Suprapubic skin (tissue), 4 donors: ENCODE measurements at places on chromosomes 12 and 14.

- peak overlapping the region; percentile 31 for H3K27ac ChIP-seq
- H3K4me1 ChIP-seq, result peaks cover 25% of the 10 kb centered on the region
- H3K27me3 ChIP-seq, result no peaks in the 10 kb centered on the region
- H3K4me3 ChIP-seq, result no peak overlapping the region
- no peak for DNase-seq
- no peaks in the 10 kb centered on the region for H3K36me3 ChIP-seq
Observed at GRCh38 chr12:64618953-64619590, 8.8 kb downstream of the RASSF3 start.

DNA sequence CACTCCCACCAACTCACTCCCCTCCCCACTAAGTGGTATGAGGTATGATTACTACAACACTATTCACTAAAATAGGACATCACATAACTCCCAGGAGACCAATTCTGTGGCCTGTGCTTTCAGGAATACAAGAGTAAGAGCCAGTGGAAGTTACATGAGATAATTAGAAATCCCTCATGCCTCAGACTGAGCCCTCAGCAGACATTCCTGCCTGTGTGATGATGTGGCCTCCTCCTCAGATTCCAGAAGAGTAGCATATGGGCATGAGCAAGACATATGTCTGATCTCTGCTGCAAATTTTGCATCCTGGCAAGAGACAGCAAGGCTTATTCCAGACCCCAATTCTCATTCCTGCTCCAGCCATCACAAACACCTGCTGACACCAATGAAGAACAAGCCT, 46.0 kb upstream of the BMP4 start:
- no peak for DNase-seq
- no peaks in the 10 kb centered on the region for H3K36me3 ChIP-seq
- H3K4me1 ChIP-seq, result no peaks in the 10 kb centered on the region
- H3K4me3 ChIP-seq, result no peak overlapping the region
- H3K27me3 ChIP-seq, result no peaks in the 10 kb centered on the region

DNA sequence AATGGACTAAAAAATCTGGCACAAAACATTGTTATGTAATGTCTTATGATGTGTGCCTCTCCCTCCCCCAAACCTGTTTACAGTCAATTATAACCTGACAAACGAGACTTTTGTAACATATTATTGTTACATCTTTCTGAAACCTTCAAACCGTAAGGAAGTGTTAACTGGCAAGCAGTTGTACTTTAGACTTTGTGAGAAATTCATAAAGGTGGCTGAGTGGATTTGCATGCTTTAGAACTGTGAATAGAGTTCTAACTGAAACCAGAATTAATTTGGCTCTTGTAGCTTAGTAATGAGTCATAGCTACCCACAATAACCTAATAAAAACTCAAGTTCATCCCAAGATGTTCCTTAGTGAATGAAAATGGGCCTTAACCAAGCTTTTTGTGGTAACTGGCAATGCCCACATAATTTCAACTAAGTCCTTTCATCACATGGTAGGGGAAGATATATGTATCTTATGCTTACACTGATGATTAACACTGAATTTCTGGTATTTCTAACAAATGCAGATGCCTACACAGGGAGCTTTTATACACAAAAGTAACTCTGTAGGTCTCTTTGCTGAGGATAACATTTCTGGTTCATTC, 29.7 kb downstream of the RAD9B start:
- H3K27ac ChIP-seq, result peak overlapping the region; percentile 74
- no peaks in the 10 kb centered on the region for H3K27me3 ChIP-seq
- no peak for DNase-seq
- peaks cover 40% of the 10 kb centered on the region for H3K4me1 ChIP-seq
- peaks cover 25% of the 10 kb centered on the region for H3K36me3 ChIP-seq

GRCh38 chr12:80053051-80053790, 46.1 kb upstream of the OTOGL start:
- no peak overlapping the region for H3K4me3 ChIP-seq
- H3K27me3 ChIP-seq, result no peaks in the 10 kb centered on the region
- no peaks in the 10 kb centered on the region for H3K36me3 ChIP-seq
- DNase-seq, result no peak
- no peak overlapping the region for H3K27ac ChIP-seq

DNA sequence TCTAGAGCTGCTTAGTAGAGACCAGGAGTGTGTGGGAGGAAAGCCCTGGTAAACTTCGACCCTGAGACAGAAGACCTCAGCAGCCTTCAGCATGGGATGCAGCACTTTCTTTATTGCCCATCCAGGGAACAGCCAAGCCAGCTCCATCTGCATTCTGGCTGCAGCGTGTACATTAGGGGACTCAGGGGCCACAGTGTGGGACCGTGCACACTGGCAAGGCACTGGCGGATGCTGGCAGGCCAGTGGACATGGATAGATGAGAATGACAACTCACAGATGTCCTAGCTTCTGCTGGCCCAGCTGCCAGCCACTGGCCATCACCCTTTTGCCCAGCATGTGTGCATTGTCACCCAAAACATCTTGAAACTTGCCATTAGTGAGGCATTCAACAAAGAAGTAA, 12.5 kb downstream of the PLD4 start:
- H3K27me3 ChIP-seq, result no peaks in the 10 kb centered on the region
- H3K4me1 ChIP-seq, result peaks cover 26% of the 10 kb centered on the region
- peak; percentile 75 for DNase-seq

- no peak overlapping the region for H3K4me3 ChIP-seq
- H3K36me3 ChIP-seq, result no peaks in the 10 kb centered on the region
- no peak overlapping the region for H3K27ac ChIP-seq
- no peaks in the 10 kb centered on the region for H3K4me1 ChIP-seq
- H3K27me3 ChIP-seq, result no peaks in the 10 kb centered on the region
Observed at GRCh38 chr14:77475432-77476115, 17.7 kb downstream of the AHSA1 start.

DNA sequence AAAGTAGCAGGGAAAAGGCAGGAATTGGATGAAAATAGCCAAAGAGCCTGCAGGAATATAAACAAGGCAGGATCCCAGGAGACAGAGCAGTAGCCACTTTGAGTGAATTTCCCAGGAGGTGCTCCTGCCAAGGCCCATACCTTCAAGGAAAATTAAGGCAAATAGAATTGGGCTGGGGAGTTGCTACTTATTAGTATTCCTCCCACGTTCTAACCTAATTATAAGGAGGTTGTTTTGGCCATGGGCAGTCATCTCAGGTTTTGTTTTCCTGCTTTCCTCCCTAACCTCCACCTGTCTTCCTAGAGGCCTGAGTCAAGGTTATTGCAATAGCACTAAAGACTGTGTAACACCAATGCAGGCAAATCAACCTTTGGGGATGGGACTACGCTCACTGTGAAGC, 73.1 kb downstream of the DAD1 start:
- peaks cover 81% of the 10 kb centered on the region for H3K4me1 ChIP-seq
- no peaks in the 10 kb centered on the region for H3K36me3 ChIP-seq

DNA sequence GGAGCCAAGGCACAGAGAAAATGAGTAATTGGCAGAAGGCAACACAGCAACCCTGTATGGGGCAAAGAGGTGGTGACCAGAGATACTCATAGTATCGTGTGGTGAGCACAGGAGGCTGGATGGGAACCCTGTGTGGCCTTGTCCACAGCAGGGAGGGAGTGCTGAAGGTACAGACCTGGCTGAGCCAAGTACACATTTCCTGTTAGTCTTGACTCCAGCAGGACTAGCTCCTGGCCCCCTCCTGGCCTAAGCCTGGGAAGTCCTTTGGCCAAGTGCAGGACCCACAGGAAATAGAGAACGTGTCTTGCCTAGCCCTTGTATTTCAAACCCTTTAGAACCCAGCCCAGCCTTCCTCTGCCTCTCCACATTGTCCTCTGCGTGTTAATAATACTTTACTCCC, 289.8 kb upstream of the PWP1 start:
- H3K27me3 ChIP-seq, result no peaks in the 10 kb centered on the region
- no peak overlapping the region for H3K27ac ChIP-seq
- H3K4me3 ChIP-seq, result no peak overlapping the region
- DNase-seq, result no peak
- H3K36me3 ChIP-seq, result no peaks in the 10 kb centered on the region

DNA sequence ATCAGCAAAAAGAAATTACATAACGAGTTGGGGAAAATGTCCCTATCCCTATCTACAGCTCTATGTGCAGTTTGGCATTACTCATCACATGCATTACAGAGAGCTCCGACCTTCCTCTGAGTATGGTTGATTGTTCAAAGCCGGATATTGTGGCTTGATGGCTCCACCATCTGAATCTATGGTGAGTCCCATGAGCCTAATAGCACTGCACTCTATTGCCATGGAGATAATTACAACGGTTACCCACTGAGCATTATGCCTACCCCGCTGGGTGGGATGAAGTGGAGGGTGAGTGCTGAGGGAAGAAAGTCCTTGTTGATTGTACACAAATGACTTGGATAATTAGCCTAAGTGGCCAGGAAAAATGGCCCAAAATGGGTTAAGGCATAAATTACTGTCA, 800.5 kb downstream of the NRXN3 start:
- DNase-seq, result no peak
- H3K27ac ChIP-seq, result no peak overlapping the region
- no peaks in the 10 kb centered on the region for H3K36me3 ChIP-seq
- no peak overlapping the region for H3K4me3 ChIP-seq
- H3K27me3 ChIP-seq, result no peaks in the 10 kb centered on the region

DNA sequence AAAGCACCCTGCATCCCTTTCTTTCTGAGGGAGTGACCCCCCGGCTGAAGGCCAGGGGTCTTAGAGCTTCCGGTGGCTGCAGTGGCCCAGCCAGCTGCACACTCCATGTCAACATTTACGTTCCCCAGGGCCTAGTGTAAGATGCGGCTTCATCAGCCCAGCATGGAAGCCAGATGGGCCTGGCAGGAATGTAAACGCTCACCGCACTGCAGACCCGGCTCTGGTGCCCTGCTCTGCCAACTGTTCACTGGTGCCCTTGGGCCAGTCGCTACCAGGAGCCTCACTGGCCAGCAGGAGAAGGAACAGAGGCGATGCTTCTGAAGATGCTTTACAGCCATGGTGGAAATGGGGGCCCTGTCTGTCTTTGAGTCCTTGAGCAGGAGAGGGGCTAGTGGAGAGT, 8.6 kb upstream of the TMEM119 start:
- H3K36me3 ChIP-seq, result no peaks in the 10 kb centered on the region
- no peak overlapping the region for H3K4me3 ChIP-seq
- DNase-seq, result no peak
